CD4-positive, alpha-beta T cell treated with Interleukin-15 for 4 hours (primary cell): ENCODE measurements at places on chromosomes 6 and 20.

DNA sequence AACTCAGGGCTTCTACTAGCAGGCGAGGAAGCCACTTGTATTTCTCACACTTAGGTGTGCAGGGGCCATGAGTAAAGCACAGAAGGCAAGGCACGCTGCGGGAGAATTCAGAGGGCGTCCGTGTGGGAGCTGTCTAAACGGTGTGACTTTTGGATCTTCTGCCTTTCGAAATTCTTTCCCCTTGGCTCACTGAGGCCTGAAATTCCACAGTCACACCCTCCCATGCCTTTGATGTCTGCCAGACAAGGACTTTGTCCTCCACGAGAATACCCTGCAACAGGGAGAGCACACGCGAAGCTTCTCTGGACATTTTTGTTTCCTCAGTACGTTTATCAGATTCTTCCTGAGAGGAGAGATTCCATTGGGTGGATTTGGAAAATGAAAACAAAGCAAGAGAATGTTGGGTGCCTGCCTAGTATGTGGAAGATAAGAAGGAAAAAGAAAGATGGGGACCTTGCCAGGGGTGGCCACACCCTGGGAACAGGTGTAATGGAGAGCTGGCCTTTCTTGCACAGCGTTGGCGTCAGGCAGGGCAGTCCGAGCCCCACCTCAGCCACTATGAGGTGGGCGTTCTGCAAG, 235.7 kb downstream of the MYLK4 start:
- no peak for DNase-seq

DNA sequence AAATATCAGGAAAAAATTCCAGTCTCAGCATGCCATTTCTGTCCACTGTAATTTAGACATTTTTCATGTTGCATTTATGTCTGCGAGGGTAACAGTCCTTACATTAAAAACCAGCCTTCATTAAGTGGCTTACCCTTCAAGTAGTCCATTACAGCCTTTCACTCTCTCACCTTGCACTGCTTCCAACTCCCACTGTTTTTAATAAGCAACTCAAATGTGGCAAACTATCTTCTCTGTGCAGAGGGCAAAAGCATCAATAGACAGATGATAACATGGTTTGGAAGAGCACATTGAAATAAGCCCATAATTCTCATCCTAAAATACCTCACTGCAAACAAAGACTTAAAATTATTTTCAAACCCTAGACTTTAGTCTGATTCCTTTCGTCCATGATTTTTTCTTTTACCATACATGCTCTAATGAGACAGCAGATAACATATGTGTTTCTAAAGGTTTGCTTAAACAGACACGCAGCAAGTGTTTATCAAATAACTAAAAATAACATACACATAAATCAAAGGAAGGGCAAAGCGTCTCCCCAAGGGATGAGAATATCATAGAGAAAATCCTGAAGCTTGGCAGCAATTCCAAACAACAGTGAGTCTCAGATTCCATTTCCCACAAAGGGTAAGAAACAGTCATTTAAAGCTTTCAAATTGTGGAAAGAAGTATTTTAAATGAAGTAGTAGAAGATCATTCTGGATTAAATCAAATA, 130.4 kb downstream of the PTPRK start:
- DNase-seq, result no peak

DNA sequence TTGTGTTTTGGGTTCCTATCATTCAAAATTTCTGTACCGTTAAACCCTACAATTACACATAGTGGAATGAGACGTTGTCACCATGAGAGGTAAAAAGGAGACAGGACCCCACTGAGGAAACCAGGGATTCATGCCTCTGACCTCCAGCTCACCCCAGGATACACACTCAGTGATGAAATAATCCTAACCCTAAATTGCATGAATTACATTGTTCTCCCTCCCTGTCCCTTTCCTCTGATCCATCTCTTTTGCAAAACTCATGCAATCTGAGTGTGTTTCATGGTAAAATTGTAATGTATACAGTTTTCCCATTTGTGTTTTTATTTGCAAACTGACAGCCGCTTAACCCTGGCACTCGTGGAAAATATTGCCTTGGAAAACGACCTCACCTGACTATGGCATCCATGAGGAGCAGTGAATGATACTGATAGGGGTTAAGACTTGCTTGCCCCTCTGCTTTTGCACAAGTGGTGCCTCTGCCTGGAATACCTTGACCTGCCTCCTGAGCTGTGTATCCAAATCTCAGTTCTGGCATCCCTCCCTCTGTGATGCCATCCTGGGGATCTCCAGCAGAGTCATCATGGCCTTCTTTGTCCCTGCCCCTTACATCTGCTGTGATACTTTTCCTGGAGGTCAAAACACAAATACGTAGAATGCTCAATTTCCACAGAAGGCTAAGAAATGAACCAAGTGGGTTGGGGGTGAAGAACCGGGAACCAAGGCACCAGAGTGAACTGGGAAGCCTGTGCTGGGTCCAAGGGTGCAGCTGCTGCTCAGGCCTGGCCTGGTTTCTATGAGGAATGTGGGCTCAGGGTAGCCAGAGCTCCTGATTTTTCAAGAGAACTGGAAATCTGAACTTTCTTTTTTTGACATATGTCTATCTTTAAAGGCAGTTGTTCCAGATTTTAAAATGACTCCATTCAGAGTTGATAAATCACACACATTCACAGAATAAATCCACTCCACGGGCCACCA, 211.6 kb upstream of the ZNF217 start:
- DNase-seq, result no peak

GRCh38 chr6:37005061-37005810, at the start of gene FGD2:
Gene FGD2, plus strand, starts transcription at chr6:37005655. Its CDS starts 163 bp downstream, at chr6:37005818.
- no peak for DNase-seq

DNA sequence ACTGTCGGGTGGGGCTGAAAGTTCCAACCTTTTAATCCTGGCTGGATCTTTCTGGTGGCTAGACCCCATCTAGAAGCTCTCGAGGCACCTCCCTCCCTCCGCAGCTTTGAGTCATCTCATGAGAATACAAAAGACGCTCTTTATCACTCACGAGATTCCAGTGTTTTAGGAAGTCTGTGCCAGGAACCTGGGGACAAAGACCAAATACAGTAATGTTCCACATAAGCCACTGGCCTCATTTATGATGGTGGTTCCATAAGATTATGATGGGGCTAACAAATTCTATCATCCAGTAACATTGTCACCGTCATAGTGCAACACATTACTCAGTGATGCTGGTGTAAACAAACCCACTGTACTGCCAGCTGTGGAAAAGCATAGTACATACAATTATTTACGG, 48.7 kb downstream of the NCOA7 start:
- DNase-seq, result no peak

- DNase-seq, result no peak
Measured at GRCh38 chr6:71459162-71459561, 170.6 kb downstream of the OGFRL1 start.

DNA sequence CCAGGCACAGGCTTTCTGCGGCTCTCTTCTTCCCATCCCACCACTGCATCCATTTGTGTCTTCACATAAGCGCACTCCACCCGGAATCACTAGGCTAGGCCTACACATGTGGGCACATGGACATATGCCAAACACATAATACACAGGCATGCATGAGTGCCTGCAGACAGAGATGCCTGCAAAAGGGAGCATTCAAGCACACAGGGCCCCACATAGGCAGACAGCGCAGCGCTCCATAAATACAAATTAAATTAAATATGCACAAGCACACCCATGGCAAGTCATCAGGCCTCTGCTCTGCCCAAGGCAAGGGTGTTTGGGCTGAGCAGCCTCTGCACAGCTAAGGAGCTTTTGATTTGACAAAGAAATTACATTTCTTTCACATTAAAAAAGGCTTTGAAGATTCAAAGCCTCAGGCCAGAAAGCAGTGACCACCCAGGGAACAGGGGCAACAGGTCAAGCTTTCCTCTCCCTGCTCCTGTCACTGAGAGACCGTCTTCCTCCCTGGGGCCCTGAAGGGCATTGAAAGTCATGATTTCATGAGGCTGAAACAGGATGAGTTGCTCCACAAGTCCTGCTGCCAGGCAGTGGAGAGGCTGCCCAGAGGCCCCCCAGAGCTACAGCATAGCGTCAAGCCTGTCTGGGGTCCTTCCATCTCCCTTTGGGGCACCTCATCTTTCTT, 134.2 kb upstream of the LRFN2 start:
- no peak for DNase-seq

DNA sequence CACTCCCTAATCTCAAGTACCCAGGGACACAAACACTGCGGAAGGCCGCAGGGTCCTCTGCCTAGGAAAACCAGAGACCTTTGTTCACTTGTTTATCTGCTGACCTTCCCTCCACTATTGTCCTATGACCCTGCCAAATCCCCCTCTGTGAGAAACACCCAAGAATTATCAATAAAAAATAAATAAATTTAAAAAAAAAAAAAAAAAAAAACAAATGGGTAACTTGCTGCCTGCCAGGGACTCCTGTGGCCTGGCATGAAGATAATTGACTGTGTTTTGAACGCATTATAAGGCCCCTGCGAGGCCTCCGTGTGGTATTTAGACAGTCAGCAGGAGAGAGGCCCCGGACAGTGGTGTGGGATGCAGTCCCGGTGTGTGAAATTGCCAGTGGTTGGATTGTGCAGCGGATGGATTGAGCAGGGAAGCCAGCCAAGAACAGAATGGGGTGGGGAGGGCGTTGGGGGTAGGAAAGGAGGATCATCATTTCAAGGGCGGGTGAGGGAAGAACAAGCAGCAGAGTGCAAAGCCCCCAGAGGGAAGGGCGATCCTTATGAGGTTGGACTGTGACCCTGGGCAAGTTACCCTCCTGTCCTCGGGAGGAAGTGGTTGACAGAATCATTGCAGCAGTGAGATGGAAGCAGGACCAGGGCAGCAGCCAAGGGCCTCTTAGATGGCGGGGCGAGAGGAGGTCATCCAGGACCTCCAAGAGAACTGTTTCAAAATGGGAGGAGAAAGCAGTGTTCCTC, 43.3 kb downstream of the PPARD start:
- DNase-seq, result no peak
